ENCODE measurements at places on chromosomes 2 and 18.

DNA sequence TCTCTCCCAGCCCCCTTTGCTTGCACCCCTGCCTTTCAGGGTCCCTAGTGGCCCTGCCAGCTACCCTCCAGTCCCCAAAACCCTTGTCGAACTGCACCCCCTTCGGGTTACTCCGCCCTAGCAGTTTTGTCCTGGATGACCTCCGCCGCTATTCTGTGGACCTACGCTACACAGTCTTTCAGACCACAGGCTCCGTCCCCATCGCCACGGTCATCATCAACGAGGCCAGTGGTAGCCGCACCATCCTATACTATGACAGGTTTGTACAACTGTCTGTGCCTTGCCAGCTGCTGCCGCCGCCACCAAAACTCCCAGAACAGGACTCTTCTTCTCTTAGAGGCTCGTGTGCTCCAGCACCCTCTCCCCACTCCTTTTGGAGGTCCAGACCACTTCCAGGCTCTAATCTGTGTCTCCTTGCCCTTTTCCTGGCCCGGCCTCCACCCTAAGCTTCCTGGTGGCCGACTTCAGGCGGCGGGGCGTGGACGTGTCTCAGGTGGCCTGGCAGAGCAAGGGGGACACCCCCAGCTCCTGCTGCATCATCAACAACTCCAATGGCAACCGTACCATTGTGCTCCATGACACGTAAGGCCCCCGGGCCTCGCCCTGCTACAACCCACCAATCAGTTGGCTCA is 7.9 kb downstream of the KHK start:
- no peak for DNase-seq

DNA sequence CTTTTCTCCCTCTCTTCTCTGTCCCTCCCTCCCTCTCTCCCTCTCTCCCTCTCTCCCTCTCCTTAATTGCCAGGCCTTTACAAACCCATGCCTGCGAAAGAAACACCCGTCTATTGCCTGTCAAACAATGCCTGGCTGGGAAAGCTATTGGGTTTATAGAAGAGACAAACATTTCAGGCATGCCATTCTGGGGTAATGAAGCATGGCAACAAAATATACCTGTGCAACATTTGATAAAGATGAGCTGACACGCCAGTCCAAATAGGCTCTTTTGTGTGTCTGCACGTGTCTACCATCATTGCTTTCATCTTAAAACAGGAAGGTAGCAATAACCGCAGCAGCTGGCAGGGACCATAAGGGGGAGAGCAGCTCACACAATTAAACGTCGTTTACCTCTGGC is 282.1 kb downstream of the ZNF516 start:
- no peak for DNase-seq

DNA sequence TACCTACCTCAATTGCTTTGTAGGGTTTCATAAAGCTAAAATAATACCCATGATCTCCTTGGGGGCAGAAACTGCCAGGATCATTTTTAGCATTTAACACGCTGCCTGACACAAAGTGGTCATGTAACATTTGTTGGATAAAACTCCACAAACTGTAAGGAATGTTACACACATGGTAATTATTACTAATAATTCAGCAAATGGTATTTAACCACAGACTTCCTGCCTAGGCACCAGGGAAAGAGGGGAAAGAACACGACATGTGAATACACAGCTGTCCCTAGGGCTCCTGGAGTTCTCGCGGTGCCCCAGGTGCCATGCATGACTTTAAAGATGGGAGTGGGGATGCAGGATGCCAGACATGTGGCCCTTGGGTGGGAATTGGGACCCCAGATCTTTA is 43.5 kb downstream of the ASAP2 start:
- no peak for DNase-seq

- no peak for DNase-seq
Measured at GRCh38 chr2:166341426-166341825, 34.3 kb downstream of the SCN9A start.

- no peak for DNase-seq
Measured at GRCh38 chr18:79804130-79804787, 6.5 kb downstream of the KCNG2 start.

GRCh38 chr2:149488706-149489440 is 98.7 kb downstream of the MMADHC start:
- DNase-seq: no peak

DNA sequence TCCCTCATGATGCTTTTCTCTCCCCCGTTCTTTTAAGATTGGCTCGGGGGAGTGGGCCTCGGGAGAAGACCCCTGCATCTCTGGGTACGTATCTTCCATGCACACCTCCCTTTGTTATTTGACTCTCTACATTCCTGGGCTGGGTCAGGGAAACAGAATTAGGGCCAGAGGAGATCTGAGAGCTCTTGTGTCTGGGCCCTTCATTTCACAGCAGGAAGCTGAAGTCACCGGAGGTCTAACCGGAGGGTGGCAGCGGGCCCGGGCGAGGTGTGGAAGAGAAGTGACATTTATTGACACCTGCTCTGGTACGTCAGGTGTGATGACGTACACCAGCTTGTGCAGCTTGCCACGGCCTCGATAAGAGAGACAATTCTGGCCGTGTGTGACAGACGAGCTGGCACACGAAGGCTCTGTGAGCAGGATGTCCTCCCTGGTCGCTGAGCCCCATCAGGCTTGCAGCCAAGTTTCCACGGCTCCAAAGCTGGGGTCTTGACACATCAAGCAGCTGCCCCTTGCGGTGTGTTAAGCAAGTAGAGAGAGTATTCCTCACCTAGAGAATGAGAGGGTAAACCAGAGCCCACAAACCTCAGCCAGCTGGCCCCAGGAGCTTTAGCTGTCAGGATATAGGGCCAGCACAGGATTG is 30.4 kb downstream of the TOGARAM2 start:
- no peak for DNase-seq

GRCh38 chr2:72090271-72090720 is 57.4 kb downstream of the CYP26B1 start:
- no peak for DNase-seq

GRCh38 chr18:77343846-77344510 is 94.3 kb downstream of the GALR1 start:
- DNase-seq: no peak

DNA sequence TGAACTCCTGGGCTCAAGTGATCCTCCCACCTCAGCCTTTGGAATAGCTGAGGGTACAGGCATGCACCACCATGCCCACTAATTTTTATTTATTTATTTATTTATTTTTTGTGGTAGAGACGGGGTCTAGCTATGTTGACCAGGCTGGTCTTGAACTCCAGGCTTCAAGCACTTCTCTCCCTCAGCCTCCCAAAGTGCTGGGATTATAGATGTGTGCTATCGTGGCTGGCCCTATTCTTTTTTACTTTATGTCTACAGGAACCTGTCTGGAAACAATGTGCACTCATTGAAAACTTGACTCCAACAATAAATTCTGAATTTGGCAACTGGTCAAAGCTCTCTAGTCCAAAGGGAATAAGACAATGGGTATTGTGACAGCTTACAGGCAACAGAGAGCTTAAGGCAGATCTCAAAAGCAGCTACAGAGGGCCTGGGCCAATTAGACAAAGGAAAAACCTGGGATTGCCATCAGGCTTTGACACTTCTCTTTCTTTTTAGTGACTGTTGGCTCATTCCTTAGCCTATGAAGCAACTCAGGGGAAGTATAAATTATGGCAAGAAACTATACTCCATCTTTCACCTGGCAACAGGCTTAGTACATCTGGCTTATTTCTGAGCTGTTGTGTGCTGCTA is 55.1 kb upstream of the RAPGEF4 start:
- no peak for DNase-seq

- no peak for DNase-seq
Measured at GRCh38 chr2:241443486-241444223, 64.7 kb downstream of the STK25 start.

DNA sequence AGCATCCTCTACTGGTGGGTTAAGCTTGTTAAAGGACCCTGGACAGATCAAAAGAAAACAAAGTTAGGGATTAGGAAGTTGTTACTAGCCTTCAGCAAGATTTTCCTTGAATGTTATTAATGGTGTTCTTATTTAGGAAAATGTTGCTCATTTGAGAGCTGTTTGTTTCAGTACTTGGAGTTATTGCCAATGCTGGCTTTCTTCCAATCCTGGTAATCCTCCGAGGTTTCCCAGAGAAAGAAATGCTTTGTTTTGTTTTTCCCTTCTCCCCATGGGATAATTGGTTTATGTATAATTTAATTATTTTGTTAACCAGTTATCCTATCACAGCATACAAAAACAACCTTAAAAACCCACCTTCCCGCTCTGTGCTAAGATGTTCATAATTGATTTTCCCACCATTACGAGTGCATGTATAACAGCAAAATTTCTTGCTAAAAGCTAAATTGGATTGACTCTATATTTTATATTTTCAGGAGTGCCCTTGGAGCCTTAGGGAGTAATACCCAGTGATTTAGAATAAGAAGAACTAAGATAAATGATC is 79.8 kb downstream of the MGAT5 start:
- peak; percentile 14 for DNase-seq

- peak; percentile 26 for DNase-seq
Measured at GRCh38 chr2:163774862-163775261, 39.1 kb upstream of the FIGN start.

DNA sequence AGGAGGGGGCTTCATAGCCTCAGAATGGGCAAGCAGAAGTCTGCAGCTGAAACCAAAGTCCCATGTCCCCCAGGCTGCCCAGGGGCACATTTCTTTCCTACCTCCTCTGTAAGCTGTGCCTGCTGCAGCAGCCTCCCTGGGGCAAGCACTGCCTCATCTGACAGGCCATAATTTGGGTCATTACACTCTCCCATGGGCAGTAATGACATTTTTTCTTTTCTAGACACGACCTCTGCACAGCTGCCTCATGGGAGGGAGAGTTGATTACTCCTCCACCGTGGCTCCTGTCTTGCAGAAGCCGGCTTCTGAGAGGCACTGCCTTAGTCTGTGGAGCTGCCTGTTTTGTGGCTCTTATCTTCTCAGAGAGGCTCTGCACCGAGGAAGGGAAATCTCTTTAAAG is 268.9 kb downstream of the TDRD15 start:
- no peak for DNase-seq

DNA sequence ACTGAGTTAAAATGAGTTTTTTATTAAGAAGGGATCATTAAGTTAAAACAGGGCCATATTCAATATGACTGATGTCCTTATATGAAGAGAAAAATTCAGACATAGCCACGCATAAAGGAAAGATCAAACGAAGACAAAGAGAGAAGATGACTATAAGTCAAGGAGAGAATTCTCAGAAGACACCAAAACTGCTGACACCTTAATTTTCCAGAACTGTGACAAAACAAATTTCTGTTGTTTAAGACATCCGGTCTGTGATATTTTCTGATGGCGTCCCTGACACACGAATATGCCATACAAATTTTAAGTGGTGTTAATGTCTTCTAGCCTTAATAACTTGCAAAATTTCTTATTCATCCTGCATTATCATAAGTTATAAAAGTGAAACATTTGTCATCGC is 1325.2 kb upstream of the DDX18 start:
- DNase-seq: no peak

- DNase-seq: no peak
Measured at GRCh38 chr2:6754419-6754818, 111.3 kb downstream of the CMPK2 start.

DNA sequence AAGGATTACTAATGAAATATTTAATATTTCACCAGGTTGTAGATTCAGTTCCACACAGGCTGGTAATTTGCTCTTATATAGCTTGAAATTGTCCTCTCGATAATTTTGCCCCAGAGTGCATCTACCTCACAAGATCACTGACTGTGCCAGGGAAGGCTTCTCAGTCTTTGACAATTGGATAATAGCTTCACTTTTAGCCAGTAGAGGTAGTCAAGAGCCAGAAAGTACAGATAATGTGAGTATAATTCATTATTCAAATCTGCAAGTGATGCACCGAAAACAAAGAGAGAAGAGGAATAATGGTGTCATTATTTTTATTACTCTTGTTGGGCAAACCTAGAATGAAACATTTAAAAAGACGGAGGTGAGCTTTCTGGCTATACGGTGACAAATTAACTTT is 292.8 kb downstream of the EN1 start:
- no peak for DNase-seq

DNA sequence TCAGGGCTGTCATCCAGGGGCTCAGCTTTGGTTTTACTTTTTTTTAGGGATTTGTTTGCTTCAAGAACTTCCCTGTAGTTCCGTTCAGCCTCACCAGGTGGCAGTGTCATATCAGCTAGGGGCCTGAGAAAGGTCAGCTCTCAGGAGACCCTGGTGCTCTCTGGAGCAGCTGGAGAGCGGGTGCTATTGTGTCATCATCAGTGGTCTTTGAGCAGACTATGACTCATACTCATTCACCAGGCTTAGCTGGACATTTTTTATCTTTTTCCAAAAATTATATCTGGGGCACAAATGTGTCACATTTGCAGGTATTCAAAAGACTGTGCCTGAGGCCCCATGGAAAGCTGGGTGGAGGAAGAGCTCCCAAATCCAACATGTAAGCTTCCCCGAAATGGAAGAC is 24.4 kb downstream of the ZNF892 start:
- DNase-seq: peak; percentile 55

GRCh38 chr2:241507430-241508239 is 749 bp downstream of the STK25 start:
- DNase-seq: peak; percentile 83

GRCh38 chr2:73284296-73285158 is at the start of gene FBXO41:
TSS of gene FBXO41 (minus strand) at chr2:73284478. CDS start at chr2:73269630, 14,848 bp downstream.
- peak; percentile 50 for DNase-seq

GRCh38 chr18:61282926-61283325 is 50.3 kb upstream of the CDH20 start:
- no peak for DNase-seq

- peak; percentile 49 for DNase-seq
Measured at GRCh38 chr2:179861027-179861415, 391 bp downstream of the ZNF385B start.

DNA sequence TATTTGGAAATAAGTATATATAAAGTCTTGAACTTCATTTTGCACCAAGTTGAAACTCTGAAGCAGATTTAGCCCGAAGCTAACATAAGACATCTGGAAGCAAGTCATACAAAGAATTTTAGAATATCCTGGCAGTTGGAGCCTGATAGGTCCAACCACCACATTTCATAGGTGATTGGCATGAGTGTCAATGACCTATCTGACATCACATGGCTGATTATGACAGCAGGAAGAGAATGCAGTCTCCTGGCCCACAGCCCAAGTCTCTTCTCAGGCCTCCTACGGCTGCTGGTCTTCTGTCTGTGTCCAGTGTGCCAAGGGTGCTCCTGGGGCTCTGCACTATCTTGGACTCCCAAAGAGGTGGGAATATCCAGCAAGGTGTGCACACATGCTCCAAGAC is 325.7 kb upstream of the ACVR2A start:
- DNase-seq: no peak
